ENCODE measurements at places on chromosomes 3 and 15.

GRCh38 chr3:144200466-144200865, 228.8 kb downstream of the DIPK2A start:
- no peaks in the 10 kb centered on the region for H3K27me3 ChIP-seq
- no peak overlapping the region for H3K4me3 ChIP-seq
- H3K4me1 ChIP-seq: no peaks in the 10 kb centered on the region
- H3K36me3 ChIP-seq: no peaks in the 10 kb centered on the region
- no peak overlapping the region for H3K27ac ChIP-seq

- H3K4me3 ChIP-seq: no peak overlapping the region
- peak overlapping the region; percentile 95 for H3K27ac ChIP-seq
- H3K4me1 ChIP-seq: peaks cover 92% of the 10 kb centered on the region
- peaks cover 95% of the 10 kb centered on the region for H3K36me3 ChIP-seq
- peak; percentile 26 for DNase-seq
- H3K27me3 ChIP-seq: no peaks in the 10 kb centered on the region
Observed at GRCh38 chr15:60381148-60381788, 16.5 kb downstream of the ANXA2 start.

DNA sequence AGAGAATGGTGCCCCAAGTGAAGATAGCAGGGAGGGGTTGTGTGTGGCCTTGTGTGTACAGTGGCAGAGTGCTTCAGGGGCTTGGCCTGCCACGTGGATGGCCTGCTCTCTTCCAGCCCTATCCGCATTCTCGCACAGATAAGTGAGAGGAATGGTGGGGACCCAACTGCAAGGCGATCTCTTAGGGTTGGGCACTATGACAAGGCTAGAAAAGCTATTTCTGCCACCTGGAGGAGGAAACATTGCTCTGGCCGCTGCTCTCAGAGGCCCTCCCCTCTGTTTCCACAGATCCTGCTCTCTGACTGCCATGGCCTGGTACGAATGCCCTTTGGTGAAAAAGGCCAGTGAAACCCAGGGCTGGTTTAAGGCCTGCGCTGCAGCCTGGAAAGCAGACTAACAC, 20.6 kb downstream of the EEFSEC start:
- peaks cover 4% of the 10 kb centered on the region for H3K4me1 ChIP-seq
- H3K27ac ChIP-seq: no peak overlapping the region
- H3K4me3 ChIP-seq: no peak overlapping the region
- DNase-seq: no peak
- no peaks in the 10 kb centered on the region for H3K36me3 ChIP-seq

GRCh38 chr3:150299201-150299600, 108.9 kb upstream of the TSC22D2 start:
- peak overlapping the region; percentile 4 for H3K27ac ChIP-seq
- H3K4me3 ChIP-seq: no peak overlapping the region
- no peaks in the 10 kb centered on the region for H3K27me3 ChIP-seq
- H3K36me3 ChIP-seq: no peaks in the 10 kb centered on the region
- H3K4me1 ChIP-seq: peaks cover 48% of the 10 kb centered on the region

DNA sequence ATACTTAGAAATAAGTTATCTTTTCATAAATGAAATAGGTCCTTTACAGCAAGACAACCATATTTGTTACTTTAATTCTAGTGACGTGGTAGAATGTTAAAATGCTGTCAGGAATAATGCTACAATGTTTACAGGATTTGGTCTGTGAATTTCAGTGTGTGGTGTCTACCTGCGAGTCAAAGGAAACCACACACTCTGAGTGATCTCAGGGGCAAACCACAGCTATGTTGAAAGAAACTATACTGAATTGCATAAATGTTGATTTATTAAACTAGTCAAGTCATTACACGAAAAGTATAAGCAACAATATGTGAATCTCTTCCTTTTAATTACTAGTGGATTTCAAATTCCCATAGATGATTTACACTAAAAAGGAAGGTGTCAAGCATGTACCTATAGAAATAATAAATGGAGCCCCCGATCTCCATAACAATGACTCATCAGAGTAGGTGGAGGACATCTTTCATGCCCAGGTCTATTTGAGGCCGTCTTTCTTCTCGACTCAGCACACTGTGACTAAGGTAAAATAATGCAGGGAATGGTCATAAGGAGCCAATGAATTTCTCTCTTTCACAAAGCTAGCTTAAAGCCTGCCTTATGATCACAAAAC, 463.0 kb downstream of the ERC2 start:
- no peaks in the 10 kb centered on the region for H3K4me1 ChIP-seq
- H3K36me3 ChIP-seq: no peaks in the 10 kb centered on the region
- H3K27ac ChIP-seq: no peak overlapping the region
- DNase-seq: no peak

DNA sequence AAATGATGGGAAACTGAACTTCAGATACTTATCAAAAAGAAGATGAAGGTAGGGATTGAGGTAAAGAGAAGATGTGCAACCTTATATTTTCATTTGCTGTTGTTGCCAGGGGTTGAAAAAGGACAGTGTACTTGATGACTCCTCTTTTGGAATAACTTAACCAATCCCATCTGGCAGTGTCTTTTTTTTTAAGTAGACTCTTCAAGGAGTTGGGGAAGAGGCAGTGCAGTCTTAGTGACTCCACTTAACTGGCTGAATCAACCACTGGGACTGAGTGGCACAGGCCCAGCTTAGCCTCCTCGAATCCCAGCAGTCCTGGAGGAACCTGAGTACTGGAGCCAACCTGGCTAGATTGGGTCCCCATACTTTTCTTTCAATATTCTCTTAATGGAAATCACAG, 27.3 kb upstream of the FILIP1L start:
- H3K4me3 ChIP-seq: no peak overlapping the region
- no peaks in the 10 kb centered on the region for H3K36me3 ChIP-seq
- no peaks in the 10 kb centered on the region for H3K4me1 ChIP-seq
- no peak for DNase-seq
- no peaks in the 10 kb centered on the region for H3K27me3 ChIP-seq

- H3K36me3 ChIP-seq: peaks cover 76% of the 10 kb centered on the region
- H3K4me1 ChIP-seq: peaks cover 36% of the 10 kb centered on the region
- no peak for DNase-seq
- H3K27me3 ChIP-seq: no peaks in the 10 kb centered on the region
Observed at GRCh38 chr15:65580287-65580686, 30.6 kb downstream of the INTS14 start.

- no peak overlapping the region for H3K4me3 ChIP-seq
- no peaks in the 10 kb centered on the region for H3K27me3 ChIP-seq
- no peak for DNase-seq
- H3K27ac ChIP-seq: no peak overlapping the region
Observed at GRCh38 chr15:25345943-25346342, 92.9 kb downstream of the UBE3A start.

- H3K36me3 ChIP-seq: no peaks in the 10 kb centered on the region
- no peak overlapping the region for H3K4me3 ChIP-seq
- H3K27me3 ChIP-seq: no peaks in the 10 kb centered on the region
- DNase-seq: no peak
- peaks cover 4% of the 10 kb centered on the region for H3K4me1 ChIP-seq
Observed at GRCh38 chr3:174094669-174095068, 697.1 kb downstream of the NLGN1 start.

- no peaks in the 10 kb centered on the region for H3K27me3 ChIP-seq
- no peak for DNase-seq
- H3K4me1 ChIP-seq: no peaks in the 10 kb centered on the region
- no peak overlapping the region for H3K4me3 ChIP-seq
Observed at GRCh38 chr3:103862415-103862814, 1427.6 kb downstream of the ZPLD1 start.

DNA sequence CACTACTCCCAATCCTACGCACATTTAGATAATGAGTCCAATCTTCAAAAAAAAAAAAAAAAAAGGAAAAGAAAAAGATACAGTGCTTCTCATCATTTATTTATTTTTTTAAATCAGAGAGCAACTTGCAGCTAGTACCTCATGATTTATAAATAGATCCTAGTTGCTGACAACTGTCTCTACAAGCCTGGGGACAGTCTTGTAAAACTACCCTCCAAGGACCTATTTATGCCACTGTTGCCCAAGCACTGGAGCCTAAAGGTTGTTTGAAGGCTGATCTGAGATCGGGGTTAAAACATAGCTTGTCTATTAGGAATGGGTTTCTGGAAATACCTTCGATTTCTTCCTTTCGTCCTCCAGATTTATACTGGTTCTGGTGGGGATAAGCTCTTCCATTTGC, 14.7 kb downstream of the GABRR3 start:
- no peaks in the 10 kb centered on the region for H3K4me1 ChIP-seq
- no peak for DNase-seq
- no peaks in the 10 kb centered on the region for H3K27me3 ChIP-seq
- no peak overlapping the region for H3K4me3 ChIP-seq

- no peak for DNase-seq
- H3K27ac ChIP-seq: no peak overlapping the region
- no peaks in the 10 kb centered on the region for H3K36me3 ChIP-seq
Observed at GRCh38 chr3:180680097-180680430, 775 bp upstream of the CCDC39 start.

DNA sequence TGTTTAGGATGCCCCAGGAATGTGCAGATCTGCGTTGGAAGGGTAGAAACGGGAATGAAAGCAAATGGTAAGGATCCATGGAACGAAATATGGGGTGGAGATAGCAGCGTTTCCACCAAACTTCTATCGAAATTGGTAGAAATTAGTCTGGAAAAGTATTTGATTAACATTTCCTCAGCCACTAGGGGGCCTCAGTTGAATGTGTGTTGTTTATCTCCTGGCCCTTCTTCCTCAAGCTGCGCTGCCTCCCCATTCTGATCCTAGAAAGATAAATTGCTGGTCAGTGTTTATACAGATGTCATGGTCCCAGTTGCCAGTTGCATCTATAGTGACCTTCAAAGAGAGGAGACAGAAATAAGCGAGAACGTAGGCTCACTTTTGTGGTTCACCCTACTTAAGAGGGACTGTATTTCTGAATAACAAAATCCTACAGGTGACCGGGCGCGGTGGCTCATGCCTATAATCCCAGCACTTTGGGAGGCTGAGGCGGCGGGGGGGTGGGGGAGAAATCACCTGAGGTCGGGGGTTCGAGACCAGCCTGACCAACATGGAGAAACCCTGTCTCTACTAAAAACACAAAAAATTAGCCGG, 457.1 kb downstream of the SQOR start:
- H3K4me3 ChIP-seq: no peak overlapping the region
- no peak overlapping the region for H3K27ac ChIP-seq
- no peaks in the 10 kb centered on the region for H3K36me3 ChIP-seq
- no peaks in the 10 kb centered on the region for H3K27me3 ChIP-seq
- peak; percentile 25 for DNase-seq
- peaks cover 14% of the 10 kb centered on the region for H3K4me1 ChIP-seq

GRCh38 chr15:93493172-93493571, 404.2 kb upstream of the RGMA start:
- no peaks in the 10 kb centered on the region for H3K36me3 ChIP-seq
- DNase-seq: no peak
- no peak overlapping the region for H3K27ac ChIP-seq

DNA sequence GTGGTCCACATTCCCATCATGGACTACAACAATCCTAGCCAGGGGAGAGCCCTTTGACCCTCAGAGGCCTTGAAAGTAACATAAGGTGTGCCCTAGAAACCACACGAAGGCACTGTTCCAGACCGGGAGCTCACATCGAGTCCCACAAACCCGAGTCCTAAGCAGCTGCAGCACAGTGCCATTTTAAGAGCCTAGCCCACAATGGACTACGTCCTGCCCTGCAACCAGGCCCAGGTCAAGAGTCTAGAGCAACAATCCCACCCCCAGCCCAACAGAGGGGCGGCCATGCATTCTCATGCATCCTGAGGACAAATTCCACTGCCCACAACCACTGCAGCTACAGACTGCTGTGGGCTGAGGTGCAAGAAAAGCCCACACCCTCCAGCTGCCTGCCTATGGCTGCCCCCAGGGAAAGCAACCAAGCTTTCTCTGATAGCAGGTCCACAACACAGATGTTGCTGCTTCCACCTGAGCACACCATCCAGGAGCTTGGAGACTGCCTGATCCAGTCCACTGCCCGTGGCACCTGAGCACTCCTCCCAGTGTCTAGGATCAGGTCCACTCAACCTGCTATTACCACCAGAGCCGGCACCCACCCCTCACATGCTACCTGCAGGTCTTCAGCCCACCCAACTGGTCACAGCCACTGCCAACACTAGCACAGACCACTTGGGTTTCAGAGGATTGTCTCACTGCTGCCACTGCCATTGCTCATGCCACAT, 56.8 kb downstream of the IGSF11 start:
- H3K4me3 ChIP-seq: no peak overlapping the region
- no peaks in the 10 kb centered on the region for H3K4me1 ChIP-seq
- H3K27ac ChIP-seq: no peak overlapping the region
- no peaks in the 10 kb centered on the region for H3K36me3 ChIP-seq

DNA sequence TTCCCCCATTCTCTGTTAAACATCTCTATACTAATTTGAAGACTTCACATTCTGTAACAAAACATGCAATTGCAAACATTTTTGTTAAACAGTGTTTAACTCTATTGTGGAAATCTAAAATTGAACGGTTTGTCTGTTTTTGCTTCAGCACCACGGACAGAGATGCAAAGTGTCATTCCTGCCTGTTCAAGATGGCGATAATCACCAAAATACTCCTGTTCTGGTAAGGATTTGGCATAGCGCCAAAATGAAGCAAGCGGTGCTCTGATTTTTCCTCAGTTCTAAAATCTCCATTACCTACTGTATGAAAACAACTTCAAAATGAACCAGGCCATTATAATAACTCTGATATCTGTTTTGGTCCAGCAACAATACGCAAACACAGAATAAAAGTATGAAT, 129.7 kb upstream of the TUSC7 start:
- no peaks in the 10 kb centered on the region for H3K4me1 ChIP-seq
- no peaks in the 10 kb centered on the region for H3K36me3 ChIP-seq
- no peak overlapping the region for H3K4me3 ChIP-seq
- H3K27ac ChIP-seq: no peak overlapping the region

DNA sequence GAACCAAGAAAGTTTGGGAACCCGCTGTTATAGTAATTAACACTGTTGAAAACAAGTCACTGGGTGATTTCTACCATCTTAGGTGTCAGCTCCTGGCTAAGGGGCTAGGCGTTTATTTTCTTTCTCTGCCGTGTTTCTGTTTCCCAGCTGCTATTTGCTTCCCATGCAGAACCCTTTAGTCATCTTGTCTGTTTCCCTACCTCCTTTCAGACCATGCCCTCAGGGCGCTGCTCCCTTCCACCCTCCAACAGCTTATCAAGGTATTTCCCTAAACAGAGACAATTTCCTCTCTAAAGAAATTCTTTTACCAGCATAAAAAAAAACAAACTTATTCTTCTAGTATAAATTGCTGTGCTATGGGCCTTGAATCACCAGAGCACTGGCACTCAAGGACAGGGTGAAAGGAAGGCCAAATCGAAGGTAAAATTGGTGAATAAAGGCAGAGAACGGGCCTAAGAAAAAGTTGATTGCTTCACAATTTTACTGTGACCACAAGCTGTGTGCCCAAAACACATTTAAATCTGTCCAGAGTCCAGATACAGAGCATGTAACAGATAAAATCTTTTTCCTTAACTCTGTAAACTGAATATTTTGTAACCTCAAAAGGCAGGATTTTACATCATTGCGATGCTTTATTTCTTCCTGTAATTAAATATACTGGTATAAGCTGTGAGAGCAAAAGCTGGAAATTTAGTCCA, 319.2 kb downstream of the ZNF621 start:
- no peak overlapping the region for H3K4me3 ChIP-seq
- H3K36me3 ChIP-seq: no peaks in the 10 kb centered on the region
- peaks cover 13% of the 10 kb centered on the region for H3K4me1 ChIP-seq
- DNase-seq: peak; percentile 33

Data from SJSA1 (cell line).